ENCODE measurements at places on chromosomes 7 and 10.

DNA sequence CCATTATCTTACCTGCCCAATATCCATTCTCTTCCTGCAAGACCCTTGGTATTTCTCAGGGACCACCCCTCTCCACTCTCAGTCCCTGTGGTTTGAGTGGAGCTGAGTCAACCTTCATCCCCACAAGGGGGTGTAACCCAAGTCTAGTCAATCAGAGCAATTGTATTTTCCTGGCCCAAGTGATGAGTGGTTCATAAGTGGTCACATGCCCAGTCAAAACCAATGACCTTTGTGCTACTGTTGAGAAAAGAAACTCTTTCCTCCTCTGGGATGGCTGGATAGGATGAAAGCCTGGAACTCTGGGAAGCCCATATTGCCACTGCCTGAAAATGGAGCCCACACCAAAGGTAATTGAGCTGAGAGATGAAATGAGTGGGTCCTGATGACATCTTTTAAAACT, 93.6 kb downstream of the SNX10 start:
- DNase-seq: no peak

GRCh38 chr10:25556457-25556856, 377.6 kb upstream of the MYO3A start:
- DNase-seq: no peak

- DNase-seq: peak; percentile 84
Observed at GRCh38 chr10:31133792-31134310, 102.2 kb upstream of the ZNF438 start.

DNA sequence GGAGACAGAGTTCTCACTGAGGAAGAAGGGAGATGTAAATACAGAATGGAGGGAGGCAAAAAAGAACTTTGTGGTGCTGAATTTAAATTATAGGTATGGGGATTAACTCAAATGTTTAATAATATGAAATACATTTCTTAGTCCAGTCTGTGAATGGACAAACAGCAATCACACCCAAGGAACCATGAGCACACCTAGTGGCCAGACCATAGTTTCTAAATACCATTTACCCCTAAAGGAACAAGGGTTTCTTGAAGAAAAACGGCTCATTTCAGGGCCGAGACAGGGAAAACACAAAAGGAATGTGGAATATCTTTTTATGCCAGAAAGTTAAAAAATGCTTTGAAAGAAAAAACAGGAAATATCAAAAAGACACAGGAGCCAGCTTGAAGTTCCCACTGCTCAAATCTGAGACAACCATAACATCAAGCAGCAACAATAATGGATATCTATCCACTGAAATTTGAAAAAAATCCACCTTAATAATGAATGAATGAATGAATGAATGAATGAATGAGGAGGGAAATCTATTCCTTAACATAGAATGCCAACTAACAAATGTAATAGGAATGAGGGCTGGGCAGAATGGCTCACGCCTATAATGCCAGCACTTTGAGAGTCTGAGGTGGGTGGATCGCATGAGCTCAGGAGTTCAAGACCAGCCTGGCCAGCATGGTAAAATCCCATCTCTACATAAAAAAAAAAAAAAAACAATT, 8.6 kb downstream of the IPMK start:
- no peak for DNase-seq

- DNase-seq: peak; percentile 98
Observed at GRCh38 chr10:68955832-68956532, at the start of gene DDX21. DDX21 (plus strand) TSS chr10:68956170; CDS start chr10:68956226, 56 bp downstream.

DNA sequence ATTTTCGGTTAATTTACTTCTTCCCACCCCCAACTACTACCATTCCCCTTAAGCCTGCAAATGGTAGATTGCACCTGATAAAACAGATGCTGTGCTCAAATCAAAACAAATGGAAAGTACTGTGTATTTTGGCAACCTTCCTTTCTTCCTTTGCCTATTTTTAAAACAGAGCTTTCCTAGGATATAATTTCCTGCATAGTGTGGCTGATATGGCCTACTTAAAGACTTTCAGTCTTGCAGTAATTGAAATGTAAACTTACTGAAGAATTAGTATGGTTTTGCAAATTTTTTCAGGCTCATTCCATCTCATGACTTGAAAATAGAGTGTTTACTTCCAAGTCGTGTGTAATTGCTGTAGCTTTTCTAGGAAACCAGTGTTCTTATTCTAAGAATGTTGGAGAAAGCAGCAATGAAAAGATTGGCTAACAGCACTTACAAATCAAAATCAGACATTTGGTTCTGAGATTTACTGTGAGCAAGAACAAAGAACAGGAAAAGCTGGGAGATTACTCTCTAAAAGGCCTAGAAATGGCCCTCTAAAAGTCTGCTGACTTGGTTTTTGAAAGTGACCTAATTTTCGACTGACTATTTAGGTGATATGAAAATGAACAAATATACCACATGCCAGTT, 52.0 kb downstream of the REEP3 start:
- peak; percentile 5 for DNase-seq
